ENCODE measurements at places on chromosomes 11 and 22. TPM values are rescaled to one million over a fixed set of nuclear protein-coding genes. Genes with fewer than 3 reads are reported as not detected.

The TMPRSS5 gene
- 0.99 TPM for polyA plus RNA-seq

The GRAP2 gene
- 0.61 TPM for polyA plus RNA-seq

The RFPL1 gene
- polyA plus RNA-seq = not detected

The CCDC116 gene
- 0.51 TPM for polyA plus RNA-seq

The GAL3ST1 gene
- polyA plus RNA-seq = 6.0 TPM

The CCDC87 gene
- polyA plus RNA-seq = 0.06 TPM

The C22orf15 gene
- polyA plus RNA-seq = 0.33 TPM

The TMX2 gene
- polyA plus RNA-seq = 53.8 TPM

The GPHA2 gene
- 0.35 TPM for polyA plus RNA-seq

The SCN3B gene
- 54.9 TPM for polyA plus RNA-seq

The SEPTIN5 gene
- polyA plus RNA-seq = 130 TPM

The WEE1 gene
- 35.0 TPM for polyA plus RNA-seq

The LIF gene
- 0.76 TPM for polyA plus RNA-seq

The OR56A1 gene
- not detected for polyA plus RNA-seq

The MUC5AC gene
- not detected for polyA plus RNA-seq

The SUSD2 gene
- 0.91 TPM for polyA plus RNA-seq

The KRTAP5-11 gene
- polyA plus RNA-seq = not detected

The NCF4 gene
- polyA plus RNA-seq = 2.9 TPM

The NRXN2 gene
- 24.5 TPM for polyA plus RNA-seq

The TBX1 gene
- polyA plus RNA-seq = 25.3 TPM

The PRDX5 gene
- polyA plus RNA-seq = 133 TPM

The TPH1 gene
- 0.40 TPM for polyA plus RNA-seq

The BUD13 gene
- 18.0 TPM for polyA plus RNA-seq

The DGCR6 gene
- polyA plus RNA-seq = 80.0 TPM

The PHF21A gene
- polyA plus RNA-seq = 35.7 TPM

Data from forelimb muscle (tissue), 1 donor.